ENCODE measurements at places on chromosomes 5 and 9. TPM values are rescaled to one million over a fixed set of nuclear protein-coding genes. Genes with fewer than 3 reads are reported as not detected.

Gene APBA1
- total RNA-seq: 1.2 TPM

- DNase-seq: no peak
Observed at GRCh38 chr9:79559495-79560181, 12.1 kb upstream of the TLE4 start.

DNA sequence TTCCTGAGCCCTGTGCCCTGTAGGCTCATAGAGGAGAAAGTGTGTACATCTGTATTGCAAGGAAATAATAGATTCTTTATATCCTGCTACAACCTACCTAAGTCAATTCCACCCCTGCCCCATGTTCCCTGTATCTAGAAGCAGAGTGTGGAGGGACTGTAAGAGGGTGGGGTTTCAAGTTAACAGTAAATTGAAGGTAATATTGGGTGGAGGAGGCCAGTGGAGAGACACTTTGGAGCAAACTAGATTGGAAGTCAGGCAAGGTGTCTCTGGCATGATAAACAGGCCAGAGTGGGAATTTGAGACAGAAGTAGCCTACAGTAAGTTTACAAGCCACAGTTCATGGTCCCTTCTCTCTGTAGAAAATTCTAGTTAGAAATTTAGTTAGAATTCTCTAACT is 2.3 kb upstream of the HEMGN start:
- DNase-seq: no peak

GRCh38 chr5:176803943-176804498 is 6.3 kb upstream of the UNC5A start:
- DNase-seq: no peak

GRCh38 chr5:179375831-179376365 is 30.6 kb upstream of the ADAMTS2 start:
- no peak for DNase-seq

DNA sequence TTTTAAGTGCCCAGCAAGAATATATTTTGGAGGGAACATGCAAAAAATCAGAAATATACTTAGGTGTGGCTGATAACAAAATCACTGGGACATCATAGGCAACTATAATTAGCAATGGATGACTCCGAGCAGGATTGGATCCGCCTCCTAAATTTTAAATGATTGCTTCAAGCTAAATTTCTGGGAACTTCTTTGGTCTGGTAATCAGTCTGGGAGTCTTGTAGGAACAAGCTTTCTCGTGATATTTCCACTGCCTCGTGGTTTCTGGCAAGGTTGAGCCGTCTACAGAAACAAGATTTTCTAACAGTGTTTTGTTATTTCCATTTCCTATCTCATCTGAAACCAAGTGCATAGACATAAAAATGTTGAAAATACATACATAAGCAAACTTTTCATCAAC is 232.6 kb downstream of the BNC2 start:
- DNase-seq: no peak

Data from activated T-cell treated with anti-CD3 and anti-CD28 coated beads, Interleukin-2, amount 50 U/mL, for 72 hours (primary cell).